ENCODE measurements at places on chromosomes 6 and 20. TPM values are rescaled to one million over a fixed set of nuclear protein-coding genes. Genes with fewer than 3 reads are reported as not detected.

Gene SAMD5
- total RNA-seq, result not detected

Gene TAAR6
- total RNA-seq, result not detected

Gene KCNB1
- 0.11 TPM for total RNA-seq

Gene VNN1
- total RNA-seq, result 0.07 TPM

Gene PKHD1
- total RNA-seq, result not detected

Gene PHACTR3
- total RNA-seq, result not detected

Gene ABHD16B
- total RNA-seq, result not detected

Gene CLIC5
- total RNA-seq, result not detected

Gene GPSM3
- total RNA-seq, result 8.7 TPM

Gene PPP1R3G
- 2.1 TPM for total RNA-seq

DNA sequence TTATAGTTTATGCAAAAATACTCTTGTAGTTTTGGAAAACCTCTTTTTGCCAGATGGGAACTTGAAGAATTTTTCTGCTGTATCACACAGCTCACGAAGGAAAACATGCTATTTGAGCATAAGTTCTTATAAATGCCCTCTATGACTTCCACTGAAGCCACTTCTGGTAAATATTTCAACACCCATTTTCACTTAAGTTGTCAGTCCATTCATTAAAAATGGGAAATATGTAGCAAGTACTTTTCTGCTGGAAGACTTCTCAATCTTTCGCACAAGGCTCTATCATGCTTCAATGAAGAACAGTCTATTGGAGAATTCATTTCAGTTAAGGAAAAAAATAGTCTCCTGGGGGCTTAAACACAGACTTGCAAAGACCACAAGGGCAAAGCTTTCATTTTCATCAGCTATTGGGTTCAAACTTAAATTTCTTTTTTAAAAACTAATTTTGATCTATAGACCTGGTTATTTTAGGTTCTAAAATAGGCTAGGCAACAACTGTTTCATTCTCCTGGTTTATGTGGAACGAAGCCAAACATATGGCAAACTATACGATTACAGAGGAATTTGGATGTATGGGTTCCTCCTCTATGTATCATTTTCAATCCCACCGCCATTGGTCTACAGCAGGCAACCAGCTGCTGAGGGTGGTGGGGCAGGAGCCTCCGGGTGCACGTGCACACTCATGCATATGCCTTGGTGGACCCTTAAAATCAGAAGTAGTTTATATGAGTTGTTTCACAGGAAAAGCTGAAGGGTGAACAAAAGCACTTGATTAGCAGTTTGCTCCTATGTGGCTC, 38.7 kb downstream of the LAMA4 start:
- no peak for DNase-seq

DNA sequence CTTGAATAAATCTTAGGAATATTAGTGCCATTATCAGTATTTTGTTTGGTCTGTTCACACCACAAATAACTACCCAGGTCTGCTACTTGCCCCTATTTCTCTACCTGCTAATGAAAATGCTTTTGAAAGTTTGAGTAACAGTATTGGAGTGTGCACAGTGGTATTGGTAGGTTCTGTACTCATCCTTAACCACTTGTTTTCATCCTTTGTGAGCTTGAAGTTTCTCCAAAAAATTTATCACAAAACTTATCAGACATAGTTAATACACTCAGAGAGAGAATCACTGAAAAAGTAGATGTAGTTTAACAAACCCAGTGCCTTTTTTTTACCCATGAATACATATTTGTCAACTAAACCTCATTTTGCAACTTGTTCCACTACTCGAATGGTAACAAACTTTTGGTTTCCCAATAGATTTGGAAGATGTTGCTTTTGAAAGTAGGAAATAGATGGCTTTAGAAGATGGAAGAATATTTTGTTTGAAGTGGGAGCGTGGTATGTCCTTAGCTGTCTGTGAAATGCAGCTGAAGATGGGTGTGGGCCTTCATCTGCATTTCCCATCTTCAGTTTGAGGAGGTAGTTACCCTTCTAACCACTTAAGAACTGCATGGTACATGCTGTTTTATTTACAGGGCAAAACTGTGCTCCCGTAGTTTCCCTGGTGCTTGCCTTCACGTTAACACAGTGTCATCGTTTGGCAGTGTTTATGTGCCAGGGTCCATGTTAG, 9.0 kb downstream of the PTPN1 start:
- no peak for DNase-seq

DNA sequence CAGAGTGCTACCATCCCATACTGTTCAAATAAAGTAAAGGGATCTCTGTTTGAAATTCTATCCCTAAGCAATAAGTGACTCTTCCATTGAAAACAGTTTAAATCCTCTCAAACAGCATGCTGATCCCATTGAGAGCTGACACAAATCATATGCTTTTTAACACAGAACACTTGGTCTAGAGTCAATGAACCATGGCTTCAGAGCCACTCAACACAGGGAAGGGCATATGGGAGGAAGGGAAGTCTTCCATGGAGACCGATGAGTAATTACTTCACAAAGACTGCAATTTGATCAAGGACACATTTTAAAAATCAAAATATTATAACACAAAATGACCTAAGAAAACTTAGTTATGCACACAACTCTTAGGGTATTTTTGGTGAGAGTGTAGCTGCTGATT, 1073.0 kb upstream of the MAP3K7 start:
- no peak for DNase-seq

DNA sequence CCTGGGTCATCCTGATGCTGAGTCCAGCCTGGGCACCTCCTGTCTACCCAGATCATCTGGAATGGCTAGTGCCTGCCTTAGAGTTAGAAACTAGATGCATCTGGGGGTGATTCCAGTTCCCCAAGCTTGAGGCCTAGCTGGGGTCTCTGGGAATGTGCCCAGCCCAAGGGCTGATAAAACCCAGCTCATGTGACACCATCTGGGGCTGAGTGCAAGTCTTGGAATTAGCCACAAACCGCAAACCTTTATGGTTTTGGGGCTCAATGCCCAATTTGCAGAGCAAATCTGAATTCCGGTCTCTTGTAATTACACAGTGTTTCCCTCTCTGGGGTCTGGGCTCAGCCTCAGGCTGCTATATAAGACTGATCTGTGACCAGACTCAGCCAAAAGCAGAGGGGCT, at the start of gene BPIFB4:
Gene BPIFB4 (plus strand): TSS at position 385 of the 400 bp plus-strand sequence. CDS start 1,884 bp downstream, outside the sequence.
- peak; percentile 64 for DNase-seq

GRCh38 chr20:15439551-15439950, 1102.1 kb upstream of the FLRT3 start:
- no peak for DNase-seq

DNA sequence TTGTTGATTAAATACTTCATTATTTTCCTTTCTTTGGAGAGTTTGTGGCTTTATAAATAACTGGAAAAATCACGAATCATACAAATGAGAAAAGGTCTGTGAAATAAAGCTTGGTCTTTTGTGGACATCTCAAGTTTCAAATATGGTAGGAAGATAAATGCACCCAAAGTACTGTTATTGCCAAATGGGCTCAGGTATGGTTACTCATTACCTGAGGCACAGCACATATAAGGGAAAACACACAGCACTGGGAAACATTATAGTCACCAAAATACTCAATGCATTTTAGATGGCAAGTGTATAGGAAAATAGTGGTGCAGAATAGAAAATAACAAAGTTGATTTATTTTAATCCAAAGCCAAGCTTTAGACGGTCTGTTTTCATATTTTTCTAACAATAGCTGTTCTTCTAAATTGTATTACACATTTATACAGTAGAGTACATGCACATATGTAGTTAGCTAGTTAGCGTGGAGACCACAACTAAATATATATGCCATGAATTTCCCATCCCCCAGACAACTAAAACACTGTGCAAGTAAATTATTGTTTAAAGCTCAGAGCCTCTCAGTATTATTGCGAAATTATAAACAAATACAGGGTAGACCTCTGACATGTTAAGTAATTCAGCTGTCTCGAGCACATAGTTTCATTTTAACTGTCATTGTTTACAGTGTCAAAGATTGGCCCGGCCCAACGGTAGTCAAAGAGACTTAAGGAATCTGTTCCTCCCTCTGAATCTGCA, 336.0 kb downstream of the SYNE1 start:
- peak; percentile 30 for DNase-seq

DNA sequence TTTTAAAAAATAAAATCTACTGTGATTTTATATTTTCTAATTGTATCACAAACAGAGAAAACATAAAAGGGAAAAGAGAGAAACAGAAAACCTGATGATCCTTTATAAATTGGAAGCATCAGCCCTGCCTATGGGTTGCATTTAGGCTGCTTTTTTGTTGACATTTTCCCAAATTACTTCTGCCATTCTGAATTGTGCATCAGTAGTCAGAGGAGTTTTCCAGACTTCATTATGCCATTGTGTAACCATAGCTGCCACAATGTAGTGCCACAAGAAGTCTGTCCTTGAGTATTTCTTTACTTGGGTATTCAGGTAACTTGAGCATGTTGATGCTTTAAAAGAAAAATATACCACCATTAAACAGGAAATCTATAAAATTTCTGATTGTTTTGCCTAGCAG, 130.3 kb downstream of the HACE1 start:
- no peak for DNase-seq

DNA sequence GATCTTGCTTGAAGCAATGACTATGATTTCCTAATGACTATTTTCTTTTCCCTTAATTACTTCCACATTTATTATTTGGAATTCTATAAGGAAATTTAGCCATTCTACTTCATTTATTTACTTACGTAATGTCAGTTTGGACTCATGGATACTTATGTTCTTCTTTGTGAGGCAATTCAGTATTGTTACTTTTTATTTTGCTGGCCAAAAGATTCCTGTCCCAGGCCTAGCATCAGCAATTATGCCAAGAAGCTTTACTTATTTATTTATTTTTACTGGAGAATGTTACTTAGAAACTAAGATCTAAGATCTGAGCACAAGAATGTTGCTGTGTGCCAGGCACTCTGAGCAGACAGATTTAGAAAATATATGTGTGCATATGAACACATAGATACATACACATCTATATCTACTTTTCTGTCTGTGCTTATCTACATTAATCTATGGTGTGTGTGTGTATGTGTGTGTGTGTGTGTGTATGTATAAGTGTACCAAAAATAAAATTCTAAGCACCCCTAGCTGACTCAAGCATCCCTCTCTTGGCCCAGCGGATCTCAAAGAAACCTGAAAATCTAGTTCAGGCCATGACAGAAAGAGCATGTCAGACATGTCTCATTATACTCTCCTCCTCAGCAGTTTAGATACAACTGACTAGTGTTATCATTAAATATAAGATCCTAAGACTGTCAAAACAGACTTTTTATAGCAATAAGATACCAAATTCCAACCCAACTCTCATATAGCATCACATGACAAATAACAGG, 640.0 kb upstream of the GJE1 start:
- no peak for DNase-seq

DNA sequence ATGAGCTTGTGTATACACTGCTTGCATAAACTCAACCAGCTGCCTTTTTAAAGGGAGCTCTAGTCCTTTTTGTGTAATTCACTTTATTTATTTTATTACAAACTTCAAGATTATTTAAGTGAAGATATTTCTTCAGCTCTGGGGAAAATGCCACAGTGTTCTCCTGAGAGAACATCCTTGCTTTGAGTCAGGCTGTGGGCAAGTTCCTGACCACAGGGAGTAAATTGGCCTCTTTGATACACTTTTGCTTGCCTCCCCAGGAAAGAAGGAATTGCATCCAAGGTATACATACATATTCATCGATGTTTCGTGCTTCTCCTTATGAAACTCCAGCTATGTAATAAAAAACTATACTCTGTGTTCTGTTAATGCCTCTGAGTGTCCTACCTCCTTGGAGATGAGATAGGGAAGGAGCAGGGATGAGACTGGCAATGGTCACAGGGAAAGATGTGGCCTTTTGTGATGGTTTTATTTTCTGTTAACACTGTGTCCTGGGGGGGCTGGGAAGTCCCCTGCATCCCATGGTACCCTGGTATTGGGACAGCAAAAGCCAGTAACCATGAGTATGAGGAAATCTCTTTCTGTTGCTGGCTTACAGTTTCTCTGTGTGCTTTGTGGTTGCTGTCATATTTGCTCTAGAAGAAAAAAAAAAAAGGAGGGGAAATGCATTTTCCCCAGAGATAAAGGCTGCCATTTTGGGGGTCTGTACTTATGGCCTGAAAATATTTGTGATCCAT, 15.3 kb downstream of the TNFAIP3 start:
- no peak for DNase-seq

GRCh38 chr6:22361576-22361975, 64.7 kb upstream of the PRL start:
- no peak for DNase-seq

GRCh38 chr20:3788685-3789155, 2.2 kb upstream of the CENPB start:
- no peak for DNase-seq

GRCh38 chr6:52115891-52116604, 28.6 kb upstream of the PKHD1 start:
- DNase-seq, result no peak

DNA sequence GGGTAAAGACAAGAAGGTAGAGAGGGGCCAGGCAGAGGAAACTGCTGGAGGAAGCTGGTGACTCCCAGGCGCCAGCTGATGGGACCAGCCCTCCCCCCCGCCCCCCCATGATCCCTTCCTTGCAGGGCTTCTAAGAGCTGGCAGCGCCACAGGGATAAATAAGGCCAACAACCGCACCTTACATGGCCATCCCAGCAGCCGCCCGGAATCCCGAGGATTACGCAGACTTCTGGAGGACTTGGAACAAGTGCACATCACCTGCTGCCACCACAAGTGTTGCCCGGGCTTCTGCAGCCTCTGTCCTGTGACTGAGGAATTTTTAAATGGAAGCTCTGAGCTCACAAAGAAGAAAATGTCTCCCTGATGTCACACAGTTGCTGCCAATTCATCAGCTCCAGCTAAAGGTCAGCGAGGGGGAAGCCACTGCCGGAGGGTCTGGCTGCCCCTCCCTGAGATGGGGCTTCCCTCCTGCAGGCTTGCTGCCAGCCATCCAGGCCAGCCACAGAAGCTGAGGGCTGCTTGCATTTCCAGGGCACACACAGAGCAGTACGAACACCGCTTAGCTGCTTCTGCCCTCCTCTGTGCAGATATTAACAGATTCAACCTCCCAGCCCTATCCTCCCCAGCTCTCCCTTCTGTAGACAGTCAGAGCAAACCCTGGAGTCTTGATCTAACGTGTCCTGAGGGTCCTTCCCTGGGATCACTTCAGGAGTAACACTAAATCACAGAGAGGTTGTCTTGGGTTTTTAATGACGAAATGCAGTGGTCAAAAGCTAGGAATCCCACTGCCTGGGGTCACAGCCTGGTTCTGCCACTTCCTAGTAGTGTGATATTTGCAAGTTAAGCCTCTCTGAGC, 38.6 kb upstream of the PIM1 start:
- no peak for DNase-seq

GRCh38 chr20:33217052-33217451, at the start of gene BPIFA3:
BPIFA3 (plus strand) TSS chr20:33217352; CDS start chr20:33217537, 185 bp downstream.
- DNase-seq, result no peak

GRCh38 chr20:46572790-46573189, 22.3 kb upstream of the OCSTAMP start:
- DNase-seq, result no peak

- no peak for DNase-seq
These were observed 4.0 kb upstream of the SCUBE3 start for GRCh38 chr6:35209622-35210247.

All from HFFc6 (cell line).